ENCODE measurements at places on chromosomes 5 and 9.

GRCh38 chr9:109456811-109457210 is 41.3 kb downstream of the PTPN3 start:
- no peak for DNase-seq

DNA sequence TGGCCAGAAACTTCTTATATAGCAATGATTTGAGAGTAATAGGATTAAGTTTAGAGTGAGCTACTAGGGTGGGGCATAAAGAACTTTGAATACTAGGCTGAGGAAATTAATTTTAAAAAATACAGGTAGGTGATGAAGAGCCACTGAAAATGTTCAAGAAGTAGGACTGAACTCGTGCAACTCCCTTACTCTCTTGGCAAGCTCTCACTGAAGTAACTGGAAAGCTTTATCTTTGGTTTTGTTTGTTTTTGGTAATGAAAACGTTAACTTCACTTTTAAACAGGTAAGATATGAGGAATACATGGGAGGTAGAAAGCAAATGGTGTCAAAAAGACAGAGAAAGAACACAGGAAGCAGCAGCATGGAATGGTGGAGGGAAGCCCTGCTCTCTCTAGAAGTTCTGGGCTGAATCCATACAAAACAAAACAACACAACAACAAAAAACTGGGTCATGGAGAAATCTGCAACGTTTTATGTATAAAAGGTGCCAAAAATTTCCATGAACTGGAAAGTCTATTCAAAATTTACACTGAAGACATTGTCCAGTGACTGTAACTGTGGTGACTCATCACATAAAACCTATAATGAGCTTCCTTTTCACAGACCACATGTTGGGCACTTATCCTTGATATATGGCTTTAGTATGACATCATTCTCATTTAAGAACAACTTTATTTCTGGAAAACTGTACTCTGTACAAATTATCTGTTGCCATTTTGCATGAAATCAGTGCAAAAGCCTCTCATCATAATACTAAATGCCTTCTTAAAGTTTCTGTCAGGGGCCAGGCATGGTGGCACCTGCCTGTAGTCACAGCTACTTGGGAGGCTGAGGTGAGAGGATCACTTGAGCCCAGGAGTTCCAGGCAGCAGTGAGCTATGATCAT is 91.2 kb upstream of the CHD1 start:
- DNase-seq: peak; percentile 60

- no peak for DNase-seq
These were observed 33.1 kb downstream of the GRAMD2B start for GRCh38 chr5:126456217-126456820.

GRCh38 chr5:84725946-84726570 is 341.4 kb upstream of the EDIL3 start:
- DNase-seq: no peak

GRCh38 chr9:38641985-38642864 is 21.8 kb upstream of the ANKRD18A start:
- no peak for DNase-seq

GRCh38 chr9:137750566-137750965 is 127.0 kb upstream of the CACNA1B start:
- DNase-seq: no peak

- DNase-seq: no peak
These were observed 348.0 kb upstream of the RFX3 start for GRCh38 chr9:3873818-3874217.

DNA sequence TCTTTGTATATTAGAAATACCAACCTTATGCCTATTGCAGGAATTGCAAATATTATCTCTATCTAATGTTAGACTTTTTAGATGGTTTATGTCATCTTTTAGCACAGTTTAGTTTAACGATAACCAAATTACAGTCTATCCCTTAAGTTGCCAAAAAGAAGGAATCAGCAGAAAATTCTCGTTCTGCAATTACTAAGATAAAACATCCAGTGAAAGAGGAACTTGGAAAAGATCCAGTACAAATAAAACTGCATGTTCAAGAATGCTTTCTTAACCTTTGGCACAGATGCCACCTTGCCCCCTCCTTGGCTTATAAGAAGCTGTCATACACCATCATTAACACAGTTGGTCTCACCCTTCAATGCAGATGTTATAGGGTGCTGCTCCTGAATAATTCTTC is 124.0 kb downstream of the SEMA5A start:
- no peak for DNase-seq

DNA sequence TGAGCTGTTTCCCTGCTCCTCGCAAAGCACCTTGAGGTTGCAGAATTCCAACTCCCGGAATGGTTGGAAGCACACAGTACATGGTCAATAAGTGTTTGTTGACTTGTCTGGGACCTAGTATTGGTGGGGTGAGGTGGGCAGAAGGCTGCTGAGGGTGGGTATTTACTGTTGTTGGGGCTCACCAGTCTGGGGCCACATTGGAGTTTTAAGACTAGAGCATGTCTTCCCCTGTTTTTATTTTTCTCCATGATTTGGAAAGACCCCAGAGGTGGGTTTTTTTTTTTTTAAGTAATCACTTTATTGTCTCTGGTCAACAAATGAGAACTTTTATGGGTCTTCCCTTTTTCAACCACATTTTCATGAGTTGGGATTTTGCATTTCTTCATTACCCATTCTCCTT is 55.1 kb downstream of the IRF1 start:
- no peak for DNase-seq

GRCh38 chr5:105954341-105954740 is 1716.4 kb downstream of the EFNA5 start:
- DNase-seq: no peak

GRCh38 chr5:388266-389196 is 54.4 kb upstream of the EXOC3 start:
- no peak for DNase-seq

GRCh38 chr9:12695474-12695873 is 2.3 kb downstream of the TYRP1 start:
- DNase-seq: no peak

- DNase-seq: no peak
These were observed 172.9 kb upstream of the NREP start for GRCh38 chr5:111929867-111930266.

DNA sequence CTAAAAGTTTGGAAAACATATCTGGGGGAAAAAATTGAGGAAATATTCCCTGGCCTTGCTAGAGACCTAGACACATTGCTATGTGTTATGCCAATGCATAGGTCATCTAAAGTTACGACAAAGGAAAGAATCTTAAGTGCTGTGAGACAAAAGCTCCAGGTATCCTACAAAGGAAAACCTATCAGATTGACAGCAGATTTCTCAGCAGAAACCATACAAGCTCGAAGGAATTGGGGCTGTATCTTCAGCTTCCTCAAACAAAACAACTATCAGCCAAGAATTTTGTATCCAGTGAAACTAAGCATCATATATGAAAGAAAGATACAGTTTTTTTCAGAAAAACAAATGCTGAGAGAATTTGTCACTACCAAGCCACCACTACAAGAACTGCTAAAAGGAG is 234.4 kb downstream of the CDH18 start:
- no peak for DNase-seq

GRCh38 chr9:91948597-91949391 is 1.2 kb downstream of the ROR2 start:
- no peak for DNase-seq

DNA sequence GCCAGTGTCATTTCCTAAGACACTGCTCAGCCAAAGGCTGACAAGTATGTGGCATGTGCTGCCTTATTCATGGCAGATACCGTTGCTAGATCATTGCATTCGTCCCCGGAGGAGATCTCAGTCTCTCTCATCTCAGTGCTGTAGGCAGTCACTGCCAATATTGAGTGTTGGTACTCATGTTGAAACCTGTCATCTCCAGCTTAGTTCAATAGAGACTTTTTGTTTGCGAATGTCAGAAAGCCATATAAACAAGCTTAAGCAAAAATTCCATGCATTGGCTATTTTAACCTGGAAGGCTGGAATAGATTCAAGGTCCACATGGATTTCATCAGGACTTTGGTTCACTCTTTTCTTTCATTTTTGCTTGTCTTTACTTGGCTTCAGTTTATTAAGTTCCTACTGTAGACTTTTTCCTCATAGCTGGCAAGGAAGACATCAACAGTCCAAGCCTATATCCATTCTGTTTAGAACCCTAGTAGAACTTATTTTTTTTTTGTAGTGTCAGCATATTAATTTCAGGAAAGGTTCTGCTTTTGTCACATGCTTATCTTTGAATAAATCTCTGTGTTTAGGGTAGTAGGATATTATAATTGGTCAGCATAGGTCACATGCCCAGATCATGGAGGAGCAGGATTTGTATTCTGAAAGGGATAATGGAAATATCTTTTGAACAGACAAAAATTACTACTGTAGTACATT is 66.8 kb downstream of the FCHO2 start:
- no peak for DNase-seq

Measured in non-pigmented ciliary epithelial cell (primary cell).